Fibroblast of the aortic adventitia (primary cell): ENCODE measurements at places on chromosomes 12 and 14.

- DNase-seq: peak; percentile 31
These were observed 303 bp downstream of the PUS7L start for GRCh38 chr12:43758247-43758727.

GRCh38 chr14:67963545-67963944 lies 144.0 kb downstream of the RAD51B start:
- DNase-seq: peak; percentile 49

DNA sequence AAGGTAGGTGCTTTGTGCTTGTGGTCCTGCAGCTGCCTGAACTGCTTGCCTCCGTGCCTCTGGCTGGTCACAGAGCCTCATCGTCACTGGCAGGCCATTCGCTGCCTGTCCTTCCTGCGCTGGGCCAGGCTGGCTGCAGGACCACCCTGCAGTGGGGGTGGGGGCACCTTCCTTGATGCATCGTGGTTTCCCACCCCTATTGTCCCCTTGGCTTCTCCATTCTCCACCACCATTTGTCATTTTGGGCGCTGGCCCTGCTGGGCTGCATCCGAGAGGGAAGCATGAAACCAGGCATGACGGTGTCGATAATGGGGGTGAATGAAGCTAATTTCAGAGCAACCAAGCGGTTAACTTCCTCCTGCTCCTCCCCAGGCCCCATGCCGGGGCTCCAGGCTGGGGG lies 127.7 kb downstream of the NRXN3 start:
- DNase-seq: no peak

- DNase-seq: no peak
These were observed 37.9 kb downstream of the PITPNM2 start for GRCh38 chr12:123113026-123113425.

GRCh38 chr14:49497267-49497666 lies 88.9 kb downstream of the RPS29 start:
- no peak for DNase-seq

- no peak for DNase-seq
These were observed 26.5 kb downstream of the WDHD1 start for GRCh38 chr14:55000381-55000780.
